ENCODE measurements at places on chromosomes 4 and X.

- DNase-seq = no peak
Measured at GRCh38 chrX:151031391-151031975, 48.3 kb downstream of the HMGB3 start.

GRCh38 chrX:129145385-129145784 lies 377.9 kb downstream of the SMARCA1 start:
- DNase-seq = no peak

DNA sequence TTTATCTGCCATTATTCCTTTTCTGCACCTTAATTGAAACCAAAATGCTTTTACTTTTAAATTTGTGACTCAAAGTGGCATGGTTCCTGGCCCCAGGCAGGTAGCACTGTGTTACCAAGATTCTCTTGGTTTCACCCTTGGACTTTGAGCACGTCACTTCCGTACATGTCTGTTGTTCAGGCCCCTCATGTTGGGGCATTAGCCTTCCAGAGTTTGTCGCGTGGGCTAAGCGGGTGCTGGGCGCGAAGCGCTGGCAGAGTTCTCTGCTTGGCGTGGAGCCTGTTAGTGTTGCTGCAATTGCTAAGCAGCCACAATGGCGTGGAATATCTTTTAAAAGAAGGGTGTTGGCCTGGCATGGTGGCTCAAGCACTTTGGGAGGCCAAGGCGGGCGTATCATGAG lies 14.0 kb upstream of the TADA2B start:
- DNase-seq = no peak

DNA sequence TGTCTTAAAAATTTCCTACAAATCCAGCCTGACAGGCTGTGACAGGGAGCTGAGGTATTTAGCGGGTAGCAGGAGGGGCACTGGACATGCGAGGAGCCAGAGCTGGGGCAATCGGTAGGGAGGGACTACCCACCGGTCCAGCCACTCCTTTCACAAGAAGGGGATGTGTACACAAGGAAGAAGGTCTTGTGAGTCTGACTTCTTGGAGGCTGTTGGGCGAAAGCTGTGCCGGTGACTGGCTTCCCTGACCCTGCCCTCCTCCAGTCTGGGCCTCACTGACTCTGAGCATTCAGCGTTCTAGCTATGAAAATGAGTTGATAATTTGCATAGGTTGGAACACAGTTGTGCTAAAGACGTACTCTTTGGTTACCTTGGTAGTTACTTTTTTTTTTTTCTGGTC lies 12.7 kb upstream of the CXCL8 start:
- DNase-seq = no peak

GRCh38 chr4:30600246-30601017 lies 119.7 kb upstream of the PCDH7 start:
- no peak for DNase-seq

DNA sequence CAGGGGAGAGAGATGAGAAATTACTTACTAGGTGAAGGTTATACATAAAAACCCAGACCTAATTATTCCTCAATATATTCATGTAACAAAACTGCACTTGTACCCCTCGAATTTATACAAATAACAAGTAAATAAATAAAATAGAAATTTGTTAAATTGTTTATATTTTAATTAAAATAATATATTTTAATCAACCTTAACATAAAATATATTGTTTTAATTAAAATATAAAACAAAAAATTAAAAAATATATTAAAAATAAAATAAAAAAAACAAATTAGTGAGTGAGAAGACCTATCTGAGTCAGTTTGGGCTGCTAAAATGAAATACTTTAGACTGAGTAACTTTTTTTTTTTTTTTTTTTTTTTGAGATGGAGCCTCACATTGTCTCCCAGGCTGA lies 87.4 kb upstream of the PCDH7 start:
- DNase-seq = no peak

DNA sequence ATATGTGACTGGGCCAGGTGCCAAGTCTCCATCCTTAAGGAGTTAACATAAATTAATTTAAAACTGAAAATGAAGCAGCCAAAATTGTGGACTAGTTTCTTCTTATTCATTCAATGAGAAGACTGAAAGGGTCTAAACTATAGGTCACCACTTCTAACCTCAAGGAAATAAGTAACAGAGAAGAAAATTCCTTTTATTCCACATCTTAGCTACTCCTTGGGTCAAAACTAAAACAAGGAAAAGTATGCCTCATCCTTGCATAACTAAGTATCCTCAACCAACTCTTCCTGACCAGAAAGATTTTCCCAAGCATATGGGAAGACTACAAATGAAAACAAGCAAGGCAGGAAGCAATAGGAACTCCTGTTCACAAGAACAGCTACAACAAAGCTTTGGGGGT lies 71.2 kb downstream of the ZNF827 start:
- no peak for DNase-seq

GRCh38 chr4:18103876-18104605 lies 82.5 kb upstream of the LCORL start:
- no peak for DNase-seq

DNA sequence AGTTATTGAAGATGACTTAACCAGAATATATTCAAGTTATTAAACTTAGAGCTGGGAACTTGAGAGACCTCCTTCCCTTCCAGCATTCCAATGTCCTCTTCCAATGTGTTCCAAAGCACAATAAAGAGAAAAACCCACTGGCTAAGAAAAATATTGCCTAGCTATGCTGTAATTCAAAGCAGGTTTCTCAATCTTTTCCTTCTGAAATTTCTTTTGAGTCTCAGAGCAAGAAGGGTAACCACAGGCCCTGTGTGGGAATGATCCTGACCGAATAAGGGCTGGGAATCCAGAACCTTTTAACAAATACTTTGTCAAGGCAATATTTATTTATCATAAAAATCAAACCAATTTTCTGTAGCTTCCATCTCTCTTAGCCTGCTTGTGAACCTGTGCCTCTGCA lies 150.7 kb upstream of the SFRP2 start:
- DNase-seq = no peak

DNA sequence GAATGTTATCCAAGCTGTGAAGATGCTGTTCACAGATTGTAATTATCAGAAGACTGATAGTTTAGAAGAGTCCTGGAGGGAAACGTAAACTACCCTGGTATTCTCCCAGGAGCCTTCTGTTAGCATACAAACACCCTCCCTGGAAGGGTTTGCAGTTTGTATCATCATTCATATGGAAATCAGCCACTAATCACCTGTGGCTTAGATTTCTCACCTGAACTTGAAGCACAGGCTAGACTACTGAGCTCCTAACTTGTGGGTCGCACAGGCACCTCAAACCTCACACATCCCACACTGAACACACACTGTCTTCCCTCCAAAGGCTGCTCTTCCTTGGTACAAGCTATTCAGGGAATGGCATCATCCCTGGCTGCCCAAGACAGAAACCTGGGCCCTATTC lies 30.7 kb downstream of the SHISA3 start:
- DNase-seq = no peak

DNA sequence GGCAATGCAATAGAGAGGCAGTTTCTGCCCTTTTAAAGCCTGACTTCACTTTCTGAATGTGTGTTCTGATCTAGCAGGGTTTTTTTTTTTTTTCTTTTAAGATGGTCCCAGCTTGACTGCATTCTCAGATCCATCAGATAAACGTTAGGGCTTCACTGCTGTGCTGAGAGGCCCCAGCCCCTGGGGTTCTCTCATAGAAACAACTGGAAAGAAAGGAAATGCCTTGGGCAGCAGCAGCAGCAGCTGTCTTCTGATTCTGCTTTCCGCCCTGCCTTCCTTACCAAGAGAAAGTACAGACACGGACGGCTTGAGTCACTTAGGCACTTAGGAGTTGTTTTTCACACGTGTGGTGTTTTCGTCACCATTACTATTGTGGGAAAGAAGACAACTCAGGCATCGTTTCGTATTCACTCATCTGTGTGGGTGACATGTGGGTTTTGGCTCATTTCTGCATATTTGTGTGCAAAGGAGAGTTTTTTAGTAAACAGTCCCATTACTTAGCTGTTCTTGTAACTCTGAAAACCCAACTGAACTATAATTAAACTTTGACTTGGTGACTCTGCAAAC lies 172.0 kb downstream of the PTTG2 start:
- DNase-seq = peak; percentile 80

GRCh38 chr4:30437316-30437715 lies 282.9 kb upstream of the PCDH7 start:
- DNase-seq = no peak

GRCh38 chr4:8817096-8817812 lies 54.4 kb downstream of the HMX1 start:
- no peak for DNase-seq

- DNase-seq = no peak
Measured at GRCh38 chr4:87855559-87855958, 22.8 kb downstream of the MEPE start.

GRCh38 chrX:152149648-152150047 lies 11.3 kb upstream of the MAGEA10 start:
- no peak for DNase-seq

DNA sequence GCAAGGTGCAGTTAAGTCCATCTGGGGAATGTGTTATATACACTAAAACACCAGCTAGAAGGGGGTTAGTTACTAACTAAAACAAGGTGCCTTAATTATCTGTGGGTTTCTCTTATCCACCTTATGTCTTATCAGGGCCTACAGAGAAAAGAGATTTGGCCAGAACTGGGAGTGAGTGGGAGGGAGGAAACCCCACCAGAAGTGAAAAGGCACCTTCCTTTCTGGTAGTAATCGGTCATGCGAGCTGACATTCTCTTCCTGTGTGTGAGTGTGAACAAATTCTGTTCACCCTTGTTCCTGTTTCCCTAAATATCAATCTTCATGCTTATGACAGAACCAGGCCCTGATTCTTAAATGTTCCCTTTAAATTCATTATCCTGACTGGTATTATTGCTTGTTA lies 43.5 kb downstream of the SRPX2 start:
- no peak for DNase-seq

GRCh38 chr4:37999000-37999716 lies 39.0 kb downstream of the PTTG2 start:
- DNase-seq = no peak

- no peak for DNase-seq
Measured at GRCh38 chrX:154401918-154402621, 3.9 kb downstream of the RPL10 start.

DNA sequence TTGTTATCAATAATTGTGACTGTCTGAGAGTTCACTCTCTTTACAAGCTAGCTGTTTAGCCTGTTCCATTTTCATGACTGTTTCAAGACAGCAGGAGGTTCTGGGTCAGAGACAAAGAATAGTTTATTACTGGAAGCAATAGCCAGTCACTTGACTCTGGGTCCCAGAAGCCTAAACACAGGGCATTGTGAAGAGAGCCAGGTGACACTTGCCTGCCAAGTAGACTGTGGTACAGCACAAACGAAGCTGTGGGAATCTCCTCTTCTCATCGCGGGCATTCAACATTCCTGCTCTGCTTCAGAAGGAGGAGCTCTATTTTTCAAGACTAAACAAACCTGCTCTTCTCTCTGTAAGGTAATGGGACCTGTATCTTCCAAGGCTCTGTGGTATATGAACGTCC lies 485.1 kb downstream of the TRIML1 start:
- DNase-seq = no peak

- DNase-seq = no peak
Measured at GRCh38 chr4:24768604-24769003, 26.8 kb upstream of the SOD3 start.

All from T-helper 2 cell (primary cell).